ENCODE measurements at places on chromosomes 3 and 15.

GRCh38 chr3:177676148-177676547 is 478.9 kb upstream of the TBL1XR1 start:
- no peak for DNase-seq

DNA sequence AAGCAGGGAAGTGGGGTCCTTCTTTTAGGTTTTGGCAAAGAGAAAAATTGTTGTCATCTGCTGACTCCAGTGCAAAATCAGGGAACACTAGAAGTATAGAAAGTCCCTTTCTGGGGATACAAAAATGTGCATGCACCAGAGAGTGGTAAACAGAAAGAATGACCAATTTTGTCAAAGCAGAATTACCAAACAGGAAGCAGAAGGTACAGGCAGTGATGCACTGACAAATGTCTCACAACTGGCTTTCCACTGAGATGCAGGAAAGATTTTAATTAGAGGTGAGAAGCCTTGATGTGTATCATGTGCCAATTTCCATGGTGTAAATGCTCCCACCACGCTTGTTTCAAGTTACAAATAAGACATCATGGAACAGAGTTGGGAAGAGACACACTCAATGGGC is 66.0 kb downstream of the TRIM69 start:
- DNase-seq, result no peak

GRCh38 chr3:51280176-51280575 is 104.9 kb upstream of the MANF start:
- DNase-seq, result no peak

DNA sequence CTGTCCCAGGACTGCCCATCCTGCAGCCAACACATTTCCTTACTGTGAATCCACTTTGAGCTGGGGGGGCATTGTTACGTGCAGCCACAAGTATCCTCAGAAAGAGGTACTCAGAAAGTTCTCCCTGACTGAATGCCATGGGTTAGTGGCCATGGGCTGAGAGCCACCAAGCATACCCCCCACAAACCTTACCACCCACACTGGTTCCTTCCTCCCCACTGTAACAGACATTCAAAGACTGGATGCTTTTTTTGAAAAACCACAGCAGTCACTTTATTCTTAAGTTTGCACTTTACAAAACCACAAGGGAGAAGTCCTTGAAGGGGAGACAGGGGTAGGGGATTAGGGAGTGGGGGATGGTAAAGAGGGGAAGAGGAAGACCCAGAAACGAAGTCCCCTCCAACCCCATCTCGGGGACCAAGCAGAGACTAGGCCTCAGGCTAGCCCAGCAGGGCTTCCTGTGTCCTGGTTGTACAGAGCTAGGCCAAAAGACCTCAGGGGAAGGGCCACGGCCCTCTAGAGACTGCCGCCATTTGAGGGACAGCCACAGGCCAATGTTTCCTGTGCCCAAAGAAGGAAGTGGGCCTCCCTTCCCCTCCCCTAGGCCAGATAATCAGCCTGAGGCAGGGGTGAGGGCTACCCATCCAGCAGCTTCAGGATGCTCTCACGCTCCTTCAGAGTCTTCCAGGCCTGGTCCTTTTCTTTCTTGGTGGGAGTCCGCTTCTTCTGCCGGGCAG is 10.1 kb upstream of the CAMK1 start:
- DNase-seq, result no peak
